Stimulated activated CD4-positive, alpha-beta T cell treated with anti-CD3 and anti-CD28 coated beads, TNF-alpha, amount 100 ng/mL, for 24 hours (primary cell): ENCODE measurements at places on chromosomes 5 and 9.

DNA sequence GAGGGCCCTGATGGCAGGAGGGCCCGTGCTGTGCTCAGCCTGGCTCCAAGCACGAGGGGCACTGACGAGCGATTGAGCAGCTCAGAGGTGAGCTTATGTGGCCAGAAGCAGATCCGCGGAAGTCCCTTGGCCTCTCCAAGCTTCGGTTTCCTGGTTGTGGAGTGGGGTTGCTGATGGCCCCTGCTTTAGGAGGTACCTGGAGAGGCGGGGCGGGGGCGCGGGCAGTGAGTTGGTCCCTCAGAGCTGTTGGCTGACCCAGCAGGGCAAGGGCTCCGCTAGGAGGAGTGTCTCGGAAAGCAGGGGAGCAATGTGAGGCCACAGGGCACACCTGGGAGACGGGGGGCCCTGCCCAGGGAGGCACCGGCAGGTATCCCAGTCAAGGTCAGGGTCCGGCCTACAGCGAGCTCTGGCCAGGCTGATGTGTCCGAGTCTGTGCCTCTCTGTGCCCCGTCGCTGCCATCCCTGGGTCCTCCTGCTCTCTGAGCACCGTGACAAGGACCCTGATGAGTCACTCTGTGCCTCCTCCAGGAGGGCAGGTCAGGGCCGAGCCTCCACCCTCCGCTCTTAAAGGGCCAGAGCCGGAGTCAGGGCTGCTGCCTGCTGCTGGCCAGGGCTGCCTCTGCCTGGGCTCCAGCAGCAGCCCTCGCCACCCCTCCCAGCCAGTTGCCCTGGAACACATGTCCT, 14.8 kb downstream of the NCS1 start:
- no peak for DNase-seq

GRCh38 chr5:52710972-52711596, 76.6 kb upstream of the ITGA1 start:
- DNase-seq: no peak

DNA sequence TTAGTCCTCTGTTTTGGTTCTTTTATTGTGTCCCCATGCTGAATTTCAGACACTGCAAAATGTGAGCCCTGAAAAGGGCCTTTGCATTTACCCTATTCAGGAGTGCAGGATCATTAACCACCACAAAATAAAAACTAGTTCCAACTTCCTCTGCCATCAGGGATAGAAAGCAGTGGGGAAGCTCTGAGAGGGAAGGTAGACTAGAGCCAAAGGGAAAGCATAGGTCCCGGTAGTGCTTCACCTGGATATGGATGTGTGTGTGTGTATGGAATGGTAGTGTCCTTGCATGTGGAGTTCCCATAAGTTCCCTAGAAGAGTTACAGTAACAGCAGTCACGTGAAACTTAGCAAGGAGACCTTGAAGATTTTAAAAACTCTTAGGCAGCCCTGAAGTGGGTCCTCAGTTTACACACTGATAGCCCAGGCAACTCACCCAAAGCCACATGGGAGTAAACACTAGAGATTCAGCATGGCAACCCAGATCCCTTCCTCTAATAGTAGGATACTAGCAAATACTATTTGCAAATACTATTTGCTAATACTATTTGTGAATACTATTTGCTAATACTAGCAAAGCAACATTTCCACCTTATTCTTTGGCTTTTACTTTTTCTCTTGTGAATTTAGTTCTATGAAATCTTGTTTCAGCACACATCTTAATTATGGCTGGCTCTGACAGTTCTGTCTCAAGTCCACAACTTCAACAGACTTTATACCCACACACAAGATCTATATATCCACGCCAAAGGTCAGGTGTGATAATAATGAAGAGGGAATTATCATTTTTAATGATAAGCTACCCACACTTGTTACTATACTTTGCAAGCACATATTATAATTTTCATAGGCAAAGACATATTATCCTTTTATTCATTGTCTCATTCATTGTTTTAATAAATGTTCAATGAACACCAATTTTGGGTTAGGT, 70.4 kb upstream of the IFNE start:
- DNase-seq: no peak

DNA sequence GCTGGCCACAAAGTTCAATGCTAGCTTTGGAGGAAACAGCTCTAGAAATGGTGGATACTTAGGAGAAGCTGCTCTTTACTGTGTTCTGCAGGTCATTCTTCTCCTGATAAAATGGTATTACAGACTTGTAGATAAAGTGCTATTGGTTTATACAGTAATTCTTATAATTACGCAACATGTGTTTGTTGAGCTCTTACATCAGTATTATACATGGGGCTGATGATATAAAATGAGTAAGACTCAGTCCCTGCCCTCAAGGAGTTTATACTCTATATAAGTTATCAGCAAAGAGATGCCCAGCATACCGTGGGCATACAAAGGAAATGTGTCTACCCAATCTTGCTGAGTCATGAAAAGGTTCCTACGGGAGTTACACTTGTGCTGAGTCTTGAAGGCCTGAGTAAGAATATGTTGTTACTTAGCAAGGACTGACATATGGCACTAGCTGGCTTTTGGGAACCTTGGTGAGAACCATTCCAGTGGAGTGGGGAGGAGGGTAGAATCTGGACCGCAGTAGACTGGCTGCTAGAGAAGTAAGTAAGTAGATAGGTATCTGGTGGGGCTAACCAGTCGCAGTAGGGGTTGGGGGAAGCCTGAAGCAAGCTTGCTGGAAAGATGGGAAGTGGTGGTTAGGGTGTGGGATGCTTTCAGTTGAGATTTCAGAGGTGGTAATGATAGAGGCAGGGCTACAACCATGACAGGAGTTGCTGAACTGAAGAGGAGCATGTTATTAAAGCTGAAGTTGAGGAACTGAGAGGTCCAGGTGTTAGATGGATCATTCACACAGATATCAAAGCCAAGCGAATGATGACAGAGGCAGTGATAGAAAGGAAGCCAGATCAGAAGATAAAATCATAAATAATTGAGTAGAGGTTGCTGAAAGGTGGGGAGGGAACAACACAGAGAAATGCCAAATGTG, 11.1 kb upstream of the TTC23L start:
- no peak for DNase-seq

- DNase-seq: no peak
Observed at GRCh38 chr9:89603767-89604665, 796 bp upstream of the GADD45G start.
